Left kidney (tissue), 8 donors: ENCODE measurements at places on chromosomes 4 and X. TPM values are rescaled to one million over a fixed set of nuclear protein-coding genes. Genes with fewer than 3 reads are reported as not detected.

DNA sequence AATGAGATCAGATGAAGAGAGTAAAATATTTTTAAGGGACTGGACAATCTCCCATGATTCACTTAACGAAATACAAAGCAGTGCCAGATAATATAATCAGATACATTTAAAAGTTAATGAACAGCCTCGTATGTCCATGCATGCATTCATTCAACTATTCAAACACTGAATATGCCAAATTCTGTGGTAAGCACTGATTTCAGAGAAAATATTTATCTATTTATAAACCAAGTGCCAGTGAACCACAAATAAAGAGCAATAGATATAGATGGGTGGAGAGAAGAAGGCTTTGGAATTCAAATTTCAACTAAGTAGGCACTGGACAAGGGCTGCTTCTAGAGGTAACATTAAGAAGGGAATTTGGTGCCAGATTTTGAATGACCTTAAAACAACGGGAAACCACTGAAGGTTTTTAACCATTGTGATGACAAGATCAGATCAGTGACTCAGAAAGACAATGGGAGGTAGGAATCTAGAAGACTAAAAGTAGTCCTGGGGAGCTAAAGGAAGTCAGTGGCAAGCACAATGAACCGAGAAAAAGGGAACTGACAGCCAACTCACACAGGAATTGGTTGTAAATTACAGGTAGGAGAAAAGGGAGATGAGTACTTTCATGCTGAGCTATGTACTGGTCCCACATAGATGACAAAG, 14.2 kb downstream of the ELOVL6 start:
- DNase-seq = no peak

DNA sequence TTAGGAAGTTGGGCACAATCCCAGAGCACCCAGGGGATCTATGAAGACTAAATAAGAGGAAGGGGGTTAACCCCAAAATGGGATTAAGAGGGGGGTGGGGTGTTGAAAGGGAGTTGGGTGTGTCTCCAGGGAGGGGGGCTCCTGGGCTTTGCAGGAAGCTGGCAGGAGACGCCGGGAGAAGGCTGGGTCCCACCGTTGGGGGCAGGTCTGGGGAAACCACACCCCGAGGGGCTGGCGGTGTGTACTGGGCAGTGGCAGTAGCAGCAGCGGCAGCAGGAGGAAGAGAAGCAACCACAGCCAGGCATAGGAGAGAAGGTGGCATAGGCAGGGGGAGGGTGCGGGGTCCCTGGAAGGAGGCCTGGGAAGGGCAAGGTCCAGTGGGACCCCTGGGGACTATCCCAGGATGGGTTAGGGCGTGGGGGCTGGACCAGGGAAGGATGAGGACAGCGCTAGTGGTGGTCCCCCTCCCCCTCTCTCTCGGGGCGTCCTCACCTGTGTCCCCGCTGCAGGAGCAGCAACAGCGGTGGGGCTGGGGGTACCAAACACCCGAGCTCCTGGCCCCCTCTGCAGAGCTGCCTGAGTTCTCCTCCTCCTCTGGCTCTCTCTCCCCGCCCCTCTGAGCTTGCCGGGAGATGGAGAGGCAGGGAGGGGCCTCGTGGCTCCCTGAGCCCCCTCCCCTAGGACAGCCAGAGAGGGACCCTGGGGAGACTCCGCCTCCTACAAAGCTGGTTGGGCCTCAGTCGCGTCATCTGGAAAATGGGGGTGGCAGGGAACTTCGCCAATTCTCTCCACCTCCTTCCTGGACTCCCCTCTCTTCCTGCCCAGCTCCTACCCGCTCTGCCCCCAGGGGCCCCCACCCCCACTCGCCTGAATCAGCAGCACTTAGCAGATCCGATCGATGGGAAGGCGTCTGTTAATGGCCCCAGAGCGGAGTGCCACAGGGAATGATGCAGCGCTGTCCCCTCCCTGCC, at the start of gene KCND1:
TSS of gene KCND1 (minus strand) at position 596 of the 971 bp plus-strand sequence. CDS start 1,573 bp downstream, outside the sequence.
- no peak for DNase-seq

- no peak for DNase-seq
Measured at GRCh38 chrX:9885150-9885549, 82.0 kb upstream of the CLDN34 start.

DNA sequence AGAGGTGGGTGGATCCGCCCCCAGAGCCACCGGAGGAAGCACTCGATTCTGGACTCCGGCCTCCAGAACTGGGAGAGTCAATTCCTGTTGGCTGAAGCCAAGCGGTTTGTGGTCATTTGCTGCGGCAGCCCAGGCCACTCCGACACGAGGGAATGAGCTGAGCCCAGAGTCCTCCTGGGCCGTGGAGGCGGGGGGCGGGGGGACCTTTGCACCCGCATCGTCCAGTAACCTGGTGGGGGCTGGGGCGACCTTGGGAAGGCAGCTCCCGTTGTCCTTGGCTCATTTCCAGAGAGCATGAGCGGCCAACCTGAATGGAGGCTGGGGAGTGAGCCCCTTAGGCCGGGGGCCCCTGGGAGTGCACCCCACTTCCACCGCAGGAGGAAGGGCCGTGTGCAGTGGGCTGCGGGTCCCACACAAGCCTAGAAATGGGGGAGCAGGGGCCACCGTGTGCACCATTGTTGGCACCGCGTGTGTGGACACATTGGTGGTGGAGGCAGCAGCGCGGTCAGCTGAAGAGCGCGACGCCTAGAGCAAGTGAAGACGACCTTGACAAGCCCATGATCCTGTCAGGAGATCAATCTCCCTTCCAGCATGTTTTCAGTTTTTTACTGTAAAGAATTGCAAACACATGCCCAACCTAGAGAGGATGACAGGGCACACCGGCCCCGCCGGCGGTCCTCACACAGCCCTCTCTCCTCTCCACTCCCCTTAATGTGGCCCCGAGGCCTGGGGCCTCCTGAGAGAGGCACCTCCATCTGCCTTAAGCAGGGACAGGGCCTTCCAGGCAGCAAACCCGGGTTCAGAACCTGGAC, 19.9 kb upstream of the DUSP9 start:
- DNase-seq = no peak

GRCh38 chrX:74523870-74524735, 90.3 kb downstream of the RLIM start:
- no peak for DNase-seq

- no peak for DNase-seq
Measured at GRCh38 chrX:35439692-35440091, 358.4 kb upstream of the MAGEB16 start.

GRCh38 chrX:20333672-20334071, 67.0 kb upstream of the RPS6KA3 start:
- DNase-seq = no peak

- no peak for DNase-seq
Measured at GRCh38 chrX:48616576-48616975, 19.3 kb downstream of the WDR13 start.

- no peak for DNase-seq
Measured at GRCh38 chr4:149702414-149703293, 113.0 kb downstream of the IQCM start.

Gene DCLK2
- 12.0 TPM for polyA plus RNA-seq

Gene CACNA1F
- polyA plus RNA-seq = 0.47 TPM

Gene STBD1
- polyA plus RNA-seq = 1.3 TPM

Gene OPHN1
- 9.8 TPM for polyA plus RNA-seq

Gene NPNT
- 199 TPM for polyA plus RNA-seq

Gene USP46
- polyA plus RNA-seq = 35.0 TPM

Gene CT47A7
- polyA plus RNA-seq = not detected

Gene RPS6KA6
- 23.2 TPM for polyA plus RNA-seq
